ENCODE measurements at places on chromosomes 3 and 15.

DNA sequence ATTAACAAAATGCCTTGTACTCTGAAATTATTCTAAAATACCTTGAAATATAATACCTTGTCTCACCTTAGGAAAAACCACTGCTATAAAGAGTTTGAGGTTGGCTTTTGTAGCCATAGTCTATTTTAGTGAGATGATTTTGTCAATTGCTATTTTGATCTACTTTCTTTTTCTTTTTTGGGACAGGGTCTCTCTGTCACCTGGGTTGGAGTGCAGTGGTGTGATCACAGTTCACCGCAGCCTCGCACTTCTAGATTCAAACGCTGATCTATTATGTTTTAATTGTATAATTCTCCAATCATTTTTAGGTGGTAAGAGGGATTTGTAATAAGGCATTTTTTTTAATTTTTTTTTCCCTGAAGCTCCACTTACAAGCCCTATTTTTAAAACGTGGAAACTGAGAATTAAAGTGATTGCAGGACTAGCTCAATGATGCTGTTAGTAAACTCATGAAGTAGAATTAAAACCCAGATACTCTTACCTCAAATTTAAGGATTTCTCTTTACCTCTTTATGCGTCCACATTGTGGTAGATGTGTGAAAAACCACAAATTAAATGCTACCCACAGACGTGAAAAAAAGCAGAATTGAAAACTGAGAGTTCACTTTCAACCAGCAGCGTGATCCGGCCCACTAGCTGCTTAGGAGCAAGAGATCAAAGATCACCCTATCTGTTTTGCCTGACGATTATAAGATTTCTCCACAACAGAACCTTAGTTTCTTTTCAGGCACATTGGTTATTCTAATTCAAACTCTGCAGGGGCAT, 384.2 kb downstream of the CGGBP1 start:
- no peak for DNase-seq

GRCh38 chr3:55591888-55592287, 104.8 kb upstream of the WNT5A start:
- DNase-seq = no peak

GRCh38 chr15:99213187-99213811, 36.1 kb downstream of the TTC23 start:
- DNase-seq = peak; percentile 63

- DNase-seq = no peak
Measured at GRCh38 chr15:28989239-28989830, 103.6 kb downstream of the APBA2 start.

- peak; percentile 4 for DNase-seq
Measured at GRCh38 chr3:141686466-141687291, 51.4 kb upstream of the RNF7 start.

DNA sequence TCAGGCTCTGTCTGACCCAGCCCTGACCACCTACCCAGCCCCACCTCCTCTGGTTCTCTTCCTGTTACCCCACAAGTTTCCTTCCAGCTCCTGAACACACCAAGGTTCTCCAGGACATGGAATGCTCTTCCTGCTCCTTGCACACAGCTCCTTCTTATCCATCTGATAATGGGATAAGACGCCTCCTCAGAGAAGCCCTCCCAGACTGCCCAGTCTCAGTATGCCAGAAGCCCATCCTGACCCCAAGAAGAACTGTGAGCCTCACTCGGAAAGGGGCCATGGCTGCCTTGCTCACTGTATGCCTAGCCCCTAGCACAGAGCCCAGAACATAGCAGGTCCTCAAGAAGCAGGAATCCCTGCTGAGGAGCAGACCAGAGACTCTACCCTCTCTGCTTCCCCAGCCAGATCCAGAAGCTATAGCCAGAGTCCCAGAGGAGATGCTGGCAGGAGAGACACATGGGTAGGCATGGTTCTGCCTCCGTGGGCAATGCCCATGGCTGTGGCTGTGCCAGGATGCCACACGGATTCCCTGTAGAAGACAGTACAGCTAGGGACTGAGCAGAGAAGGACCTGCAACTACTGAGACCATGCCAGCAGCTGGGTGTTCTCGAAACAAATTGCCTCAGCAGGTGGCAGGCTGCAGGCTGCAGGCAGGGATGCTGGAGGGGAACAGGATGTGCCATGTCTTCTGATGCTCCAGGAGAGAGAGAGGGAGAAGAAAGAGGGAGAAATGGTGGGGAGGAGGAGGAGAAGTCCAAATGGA, 74.0 kb upstream of the LINGO1 start:
- DNase-seq = no peak

DNA sequence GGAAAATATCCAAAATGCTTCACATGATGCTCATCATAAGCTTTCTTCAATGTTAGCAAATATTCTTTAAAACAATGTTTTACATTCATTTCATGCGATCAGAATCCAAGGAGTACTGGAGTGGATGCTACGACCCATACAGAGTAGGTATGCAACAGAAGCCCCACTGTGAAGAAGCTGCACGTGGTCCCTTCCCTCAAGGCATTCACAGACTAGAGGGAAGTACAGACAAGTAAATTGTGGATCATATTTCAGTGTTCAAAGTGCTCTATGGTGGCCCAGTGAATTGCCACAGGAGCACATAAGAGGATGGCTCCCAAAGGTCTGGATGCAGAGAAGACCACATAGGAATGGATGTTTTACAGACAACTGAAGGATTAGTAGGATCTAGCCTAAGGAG, 789.9 kb downstream of the IGSF11 start:
- no peak for DNase-seq

DNA sequence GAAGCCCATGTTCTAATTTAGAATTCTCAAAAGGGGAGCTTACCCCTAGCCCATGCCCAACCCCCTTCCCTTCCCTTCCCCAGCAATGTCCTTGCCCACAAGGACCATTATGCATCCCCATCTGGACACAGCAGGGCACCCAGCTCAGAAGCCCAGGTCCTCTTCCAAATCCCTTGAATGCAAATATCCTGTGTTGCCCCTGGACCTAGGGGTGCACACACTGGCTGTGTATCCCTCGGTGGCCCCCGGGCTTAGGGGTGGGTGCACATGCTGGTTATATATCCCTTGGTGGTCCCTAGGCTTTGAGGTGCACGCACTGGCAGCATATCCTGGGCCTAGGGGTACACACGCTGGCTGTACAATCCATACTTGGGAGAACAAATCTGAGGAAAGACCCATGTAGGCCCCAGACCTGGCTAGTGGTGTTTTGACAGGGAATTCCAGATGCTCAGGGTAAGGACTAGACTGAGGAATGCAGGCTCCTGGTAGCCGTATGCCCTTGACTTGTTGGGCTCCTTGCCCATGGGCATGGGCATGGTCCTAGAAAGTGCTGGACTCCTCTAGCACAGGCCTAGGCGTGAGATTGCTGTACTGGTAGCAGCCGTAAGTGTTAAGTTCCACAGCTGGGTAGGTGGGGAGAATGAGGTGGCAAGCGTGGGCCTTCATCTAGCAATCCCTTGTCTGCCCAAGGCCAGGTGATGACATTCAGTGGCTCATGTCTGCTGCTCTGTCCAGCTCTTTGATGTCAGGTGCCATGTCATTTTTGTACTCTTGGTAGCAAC, 222.4 kb downstream of the OPA1 start:
- DNase-seq = no peak

GRCh38 chr15:36344887-36345286, 234.5 kb upstream of the CDIN1 start:
- no peak for DNase-seq

DNA sequence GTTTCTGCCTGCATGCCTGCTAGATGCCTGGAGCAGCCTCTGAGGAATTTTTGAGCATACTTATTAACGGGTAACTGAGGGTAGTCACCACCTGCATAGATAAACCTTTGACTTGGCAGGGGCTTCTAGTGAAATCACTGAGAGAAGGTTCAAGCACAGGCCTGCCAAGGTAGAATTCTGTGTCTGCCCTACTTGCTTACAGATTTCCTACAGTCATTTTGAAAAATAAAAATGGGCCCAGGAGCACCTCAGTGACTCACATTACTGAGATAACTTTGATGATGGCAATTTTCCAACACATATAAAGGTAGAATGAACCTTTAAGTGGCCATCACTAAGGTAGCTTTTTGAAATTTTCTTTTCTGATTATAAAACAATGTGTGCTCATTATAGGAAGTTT, 10.8 kb downstream of the CRTAP start:
- no peak for DNase-seq

DNA sequence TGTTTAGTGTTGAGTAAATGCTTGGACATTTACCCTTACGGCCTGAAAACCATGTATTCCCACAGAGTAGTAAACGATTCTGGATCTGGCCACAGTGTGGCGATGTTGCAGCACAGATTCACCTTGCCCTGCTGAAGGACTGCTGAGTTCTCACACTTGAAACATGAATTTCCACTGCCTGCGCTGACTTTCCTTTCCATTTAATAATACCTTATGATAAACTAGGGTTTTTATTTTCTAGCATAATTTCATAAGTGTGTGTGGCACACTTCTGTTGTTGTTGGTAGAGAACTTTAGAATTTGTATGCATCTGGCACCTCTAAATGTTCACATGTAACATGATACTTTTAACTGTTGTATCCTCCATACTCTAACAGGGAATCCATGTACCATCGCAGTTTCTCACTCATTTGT, 53.9 kb downstream of the C3orf38 start:
- peak; percentile 47 for DNase-seq

DNA sequence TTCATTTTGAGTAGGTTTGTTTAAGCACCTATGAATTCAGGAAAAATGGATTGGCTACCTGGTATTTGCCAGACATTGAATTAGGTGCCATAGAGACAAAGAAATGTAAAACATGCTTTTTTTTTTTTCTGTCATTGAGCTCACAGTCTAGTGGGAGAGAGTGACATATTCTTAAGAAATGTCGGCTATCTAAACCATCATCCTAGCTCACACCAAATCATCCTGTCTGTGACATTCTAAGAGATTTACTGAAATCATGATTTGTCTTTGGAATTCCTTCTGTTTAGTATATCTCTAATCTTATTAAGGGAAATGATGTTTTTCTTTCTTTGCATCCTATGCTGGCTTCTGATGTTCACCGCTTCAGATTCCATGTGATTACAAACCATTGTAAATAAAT, 59.5 kb upstream of the STXBP5L start:
- DNase-seq = no peak

- peak; percentile 63 for DNase-seq
Measured at GRCh38 chr15:66472176-66472999, 25.2 kb downstream of the SNAPC5 start.

DNA sequence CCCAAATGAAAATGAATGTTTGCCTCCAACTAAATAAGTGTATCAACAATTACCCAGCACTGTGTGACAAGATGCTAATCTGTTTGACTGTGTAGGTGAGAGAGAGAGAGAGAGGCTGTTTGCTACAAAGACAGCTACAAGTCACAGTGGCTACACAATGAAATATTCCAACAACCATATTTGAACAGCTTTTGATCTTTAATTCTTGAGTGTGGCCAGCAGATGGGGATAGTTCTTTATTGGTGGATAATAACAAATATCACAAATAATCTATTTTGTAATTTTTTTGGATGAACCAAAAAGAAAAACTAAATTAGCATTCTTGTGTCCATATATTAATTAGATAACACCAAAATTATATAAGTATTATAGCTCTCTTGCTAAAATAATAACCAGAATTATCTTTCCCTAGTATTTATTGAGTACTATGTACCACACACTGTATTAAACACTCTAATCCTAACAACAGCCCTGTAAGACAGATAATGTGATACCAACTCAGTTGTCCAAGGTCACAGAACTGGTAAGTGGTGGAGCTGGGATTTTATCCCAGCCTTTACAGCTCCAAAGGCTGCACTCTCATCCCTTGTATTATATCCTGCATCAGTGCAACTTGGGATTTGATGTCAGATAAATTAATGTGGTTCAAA, 61.9 kb upstream of the C3orf80 start:
- peak; percentile 6 for DNase-seq
